ENCODE measurements at places on chromosomes 16 and 17.

DNA sequence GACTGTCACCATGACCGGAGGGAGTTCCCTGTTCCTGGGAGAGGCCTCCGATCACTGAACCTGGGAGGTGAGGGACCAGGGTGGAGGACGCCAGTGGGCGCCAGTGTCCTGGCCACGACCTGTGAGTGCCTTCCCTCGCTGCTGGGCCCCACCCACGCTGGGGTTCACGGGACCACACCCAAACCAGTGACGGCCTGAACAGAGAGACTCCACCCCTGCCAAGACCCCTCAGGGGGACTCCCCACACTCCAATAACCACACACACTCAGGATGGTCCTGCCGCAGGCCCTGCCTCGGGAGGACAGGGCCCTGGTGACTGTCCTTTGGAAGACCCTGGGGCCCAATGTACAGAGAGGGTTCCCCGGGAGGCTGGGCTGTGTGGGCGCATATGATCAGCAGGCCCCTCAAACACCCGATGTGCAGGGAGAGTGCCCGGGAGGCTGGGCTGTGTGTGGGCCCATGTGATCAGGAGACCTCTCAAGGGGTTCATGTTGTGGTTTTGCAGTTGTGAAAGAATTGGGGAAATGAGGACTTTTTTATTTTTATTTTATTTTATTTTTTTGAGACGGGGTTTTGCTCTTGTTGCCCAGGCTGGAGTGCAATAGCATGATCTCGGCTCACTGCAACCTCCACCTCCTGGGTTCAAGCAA lies 26.6 kb downstream of the TPSD1 start:
- DNase-seq, result no peak

- DNase-seq, result no peak
These were observed 480.6 kb downstream of the TMEM114 start for GRCh38 chr16:8109510-8110369.

GRCh38 chr17:42682722-42683403 lies 532 bp downstream of the CNTNAP1 start:
- peak; percentile 73 for DNase-seq

DNA sequence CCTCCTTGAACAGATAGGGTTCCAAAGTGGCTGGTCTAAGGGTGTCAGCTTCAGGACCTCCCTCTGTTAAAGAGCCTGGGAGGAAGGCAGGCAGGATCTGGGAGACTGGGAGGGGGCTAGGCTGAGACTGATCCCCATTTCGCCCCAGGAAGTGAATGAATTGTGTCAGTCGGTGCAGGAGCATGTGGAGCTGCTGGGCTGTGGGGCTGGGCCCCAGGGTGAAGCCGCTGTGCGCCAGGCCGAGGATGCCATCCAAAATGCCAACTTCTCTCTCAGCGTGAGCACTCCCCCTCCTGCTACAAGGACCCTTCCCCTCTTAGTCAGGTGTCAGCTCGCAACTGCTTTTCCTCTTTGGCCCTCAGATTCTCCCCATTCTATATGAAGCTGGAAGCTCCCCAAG lies 6.1 kb downstream of the CARMIL2 start:
- DNase-seq, result peak; percentile 20

DNA sequence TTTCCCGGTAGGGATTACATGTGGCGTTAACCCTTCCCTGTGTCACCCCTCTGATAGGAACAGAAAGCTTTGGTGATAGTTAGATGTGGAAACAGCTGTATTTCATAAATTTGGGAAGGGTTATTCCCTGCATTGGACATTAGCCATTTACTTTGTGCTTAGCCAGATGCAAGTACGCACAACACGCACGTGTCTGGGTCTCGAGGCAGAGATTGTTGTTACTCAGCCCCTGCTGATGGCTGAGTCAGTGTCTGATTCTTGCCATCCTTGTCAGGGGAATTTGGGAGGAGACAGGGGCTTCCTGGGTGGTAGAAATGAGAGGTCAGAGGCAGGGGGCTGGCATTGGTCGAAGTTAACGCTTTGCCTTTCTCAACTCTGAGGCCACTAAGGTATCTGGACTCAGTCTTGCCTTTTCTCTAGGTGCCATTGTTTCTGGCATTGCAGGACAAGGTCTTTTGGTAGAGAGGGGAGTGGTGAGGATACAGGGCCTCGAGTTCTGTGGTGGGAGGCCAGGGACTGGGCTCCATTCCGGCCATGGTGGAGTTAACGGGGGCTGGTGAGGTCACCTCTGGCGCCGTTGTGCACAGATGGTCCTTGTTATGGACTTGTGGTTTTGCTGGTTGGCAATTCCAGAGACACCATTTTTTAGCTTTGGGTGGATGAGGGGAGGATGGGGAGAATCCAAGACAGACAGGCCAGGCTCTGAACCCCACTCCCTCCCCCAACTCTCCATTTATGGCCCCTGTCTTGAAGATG lies 8.2 kb downstream of the MMP2 start:
- no peak for DNase-seq

- no peak for DNase-seq
These were observed 23.4 kb downstream of the ACSM1 start for GRCh38 chr16:20673882-20674683.

Data from HuH-7.5 (cell line).